BJ (cell line): ENCODE measurements at places on chromosomes 3 and 15.

DNA sequence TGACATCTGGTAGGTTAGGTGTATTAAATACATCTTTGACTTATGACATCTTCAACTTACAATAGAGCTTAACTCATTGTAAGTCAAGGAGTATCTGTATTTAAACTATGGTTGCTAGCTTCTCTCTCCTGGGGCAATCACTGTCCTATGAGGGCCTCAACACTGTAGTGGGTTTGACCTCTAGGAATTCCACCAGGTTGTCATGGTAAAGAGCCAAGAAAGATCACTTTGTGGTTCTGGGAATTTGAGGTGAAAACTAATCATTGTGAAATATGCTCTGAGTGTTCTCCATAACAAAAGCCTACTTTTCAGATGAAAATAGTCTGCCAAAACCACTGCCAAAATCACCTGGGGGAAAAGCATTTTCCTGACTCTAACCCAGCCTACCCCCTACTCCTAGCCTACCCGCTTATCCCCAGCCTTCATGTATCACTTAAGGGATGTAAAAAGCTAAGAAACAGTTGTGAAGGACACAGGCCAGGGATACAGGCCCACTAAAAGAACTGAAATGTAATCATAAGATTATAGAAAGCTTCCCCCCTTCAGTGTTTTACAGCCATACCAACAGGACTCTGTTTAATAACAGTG, 723.8 kb downstream of the MECOM start:
- DNase-seq = no peak

- no peak for DNase-seq
Measured at GRCh38 chr3:152244517-152244888, 24.2 kb upstream of the MBNL1 start.

DNA sequence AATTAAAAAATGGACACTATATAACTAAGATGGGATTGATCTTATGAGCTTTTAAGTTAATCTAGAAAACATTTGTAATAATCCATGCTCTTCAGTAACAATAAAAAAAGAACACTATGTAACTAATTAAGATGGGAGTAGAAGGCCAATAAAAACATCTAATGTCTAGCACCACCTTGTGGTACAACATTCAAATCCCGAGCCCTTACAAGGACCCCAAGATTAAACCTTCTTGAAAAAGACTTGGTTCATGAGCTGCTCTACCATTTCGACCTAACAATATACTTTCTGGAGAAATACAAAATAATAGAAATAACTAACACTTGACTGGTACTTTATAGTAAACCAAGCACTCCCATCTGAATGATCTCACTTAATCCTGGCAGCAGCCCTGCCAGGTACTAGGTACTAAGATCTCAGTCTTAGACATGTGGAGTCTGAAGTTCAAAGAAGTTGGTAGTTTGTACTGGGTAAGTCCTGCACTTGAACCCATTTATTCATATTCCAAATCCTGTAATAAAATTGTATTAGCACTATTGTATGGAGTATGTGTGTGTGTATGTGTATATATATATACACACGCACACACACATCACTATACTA, 21.8 kb downstream of the METTL6 start:
- no peak for DNase-seq

- DNase-seq = no peak
Measured at GRCh38 chr15:41494922-41495735, 1.5 kb downstream of the ITPKA start.

DNA sequence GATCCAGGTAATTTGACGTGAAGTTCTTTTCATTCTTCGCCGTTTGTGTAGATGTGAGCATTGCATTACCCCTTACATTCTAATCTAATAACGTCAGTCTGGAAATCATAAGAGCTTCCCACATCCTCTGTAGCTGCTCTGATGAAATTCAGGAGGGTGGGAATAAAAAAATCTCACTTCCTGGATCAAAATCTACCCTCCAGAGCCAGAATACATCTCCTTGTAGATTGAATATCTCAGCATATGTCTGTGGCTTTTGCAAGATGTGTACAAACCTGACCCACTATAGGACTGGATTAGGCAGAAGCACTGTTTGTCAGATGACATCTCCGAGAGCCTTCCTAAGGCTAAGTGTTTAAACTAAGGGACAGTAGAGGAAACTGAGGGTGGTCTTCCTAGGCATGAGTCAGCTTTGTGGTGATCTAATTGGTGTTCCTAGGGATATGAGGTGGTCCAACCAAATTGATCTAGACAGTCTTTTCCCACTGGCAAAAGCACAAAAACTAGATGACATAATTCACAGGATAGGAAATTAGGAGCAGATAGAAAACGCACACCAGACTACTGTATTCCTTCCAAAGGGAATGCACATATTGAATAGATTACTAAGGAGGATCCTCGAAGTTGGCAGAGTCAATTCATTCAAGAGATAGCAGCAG, 216.3 kb upstream of the LRTM1 start:
- peak; percentile 47 for DNase-seq
